Mucosa of descending colon (tissue), 3 donors: ENCODE measurements at places on chromosomes 12 and 14.

DNA sequence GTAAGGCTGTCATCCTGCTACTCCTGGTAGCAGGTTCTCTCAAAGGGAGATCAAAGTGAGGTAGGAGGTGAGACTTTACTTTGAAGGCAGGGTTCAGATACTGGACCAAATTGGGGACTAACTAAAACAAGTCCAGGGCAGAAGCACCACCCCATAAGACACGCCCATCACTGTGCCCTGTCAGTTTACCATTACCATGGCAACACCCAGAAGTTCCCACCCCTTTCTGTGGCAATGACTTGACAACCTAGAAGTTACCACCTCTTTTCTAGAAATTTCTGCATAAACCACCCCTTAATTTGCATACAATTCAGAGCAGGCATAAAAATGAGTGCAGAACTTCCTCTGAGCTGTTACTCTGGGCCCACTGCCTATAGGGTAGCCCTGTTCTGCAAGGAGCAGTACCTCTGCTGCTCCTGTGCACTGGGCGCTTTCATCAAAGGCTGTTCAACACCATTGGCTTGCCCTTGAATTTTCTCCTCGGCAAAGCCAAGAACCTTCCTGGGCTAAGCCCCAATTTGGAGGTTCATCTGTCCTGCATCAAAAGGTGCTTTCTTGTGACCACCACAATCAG is 64.8 kb upstream of the MAX start:
- DNase-seq = no peak

- no peak for DNase-seq
These were observed 380.9 kb upstream of the TMTC1 start for GRCh38 chr12:30164382-30165318.

DNA sequence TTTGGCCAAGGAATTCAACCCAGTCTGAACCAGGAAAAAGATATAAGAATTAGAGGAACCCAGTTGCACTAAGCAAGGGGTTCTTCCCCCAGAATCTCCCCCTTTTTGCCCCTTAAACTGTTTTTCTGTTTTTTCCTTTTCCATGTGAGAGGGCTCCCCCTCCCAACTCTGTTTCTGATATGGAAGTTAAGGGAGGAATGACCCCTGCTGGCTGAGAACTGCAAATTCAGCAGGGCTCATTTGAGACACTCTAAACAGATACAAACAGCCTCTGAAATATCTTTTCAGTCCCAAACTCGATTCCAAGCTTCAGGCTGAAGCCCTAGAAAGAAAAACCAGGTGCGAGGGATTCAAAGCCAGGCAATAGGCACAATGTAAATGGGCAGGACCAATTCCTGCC is 132.7 kb downstream of the SLC41A2 start:
- DNase-seq = no peak

- no peak for DNase-seq
These were observed 99.9 kb downstream of the PHETA1 start for GRCh38 chr12:111268738-111269572.

DNA sequence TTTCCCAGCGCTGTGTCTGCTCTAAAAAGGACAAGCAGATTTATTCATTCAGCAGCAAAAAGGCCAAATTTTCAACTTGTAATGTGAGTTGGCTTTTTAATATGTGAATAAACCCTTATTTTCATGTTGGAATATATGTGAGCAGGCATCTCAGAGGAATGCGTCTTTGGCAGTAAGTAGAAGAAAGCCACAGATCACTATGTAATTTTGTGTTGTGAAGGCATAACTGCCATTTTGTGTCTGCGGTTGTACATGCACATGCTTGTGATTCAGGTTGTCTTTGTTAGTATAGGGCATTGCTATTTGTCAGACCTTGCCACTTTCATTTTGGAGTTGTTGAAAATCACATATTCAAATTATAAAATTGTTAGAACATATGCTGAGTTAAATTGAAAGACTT is 398.8 kb upstream of the RGS6 start:
- DNase-seq = no peak

GRCh38 chr12:107200394-107200793 is 107.0 kb upstream of the CRY1 start:
- DNase-seq = no peak

- DNase-seq = no peak
These were observed 45.4 kb upstream of the USP15 start for GRCh38 chr12:62214846-62215245.

DNA sequence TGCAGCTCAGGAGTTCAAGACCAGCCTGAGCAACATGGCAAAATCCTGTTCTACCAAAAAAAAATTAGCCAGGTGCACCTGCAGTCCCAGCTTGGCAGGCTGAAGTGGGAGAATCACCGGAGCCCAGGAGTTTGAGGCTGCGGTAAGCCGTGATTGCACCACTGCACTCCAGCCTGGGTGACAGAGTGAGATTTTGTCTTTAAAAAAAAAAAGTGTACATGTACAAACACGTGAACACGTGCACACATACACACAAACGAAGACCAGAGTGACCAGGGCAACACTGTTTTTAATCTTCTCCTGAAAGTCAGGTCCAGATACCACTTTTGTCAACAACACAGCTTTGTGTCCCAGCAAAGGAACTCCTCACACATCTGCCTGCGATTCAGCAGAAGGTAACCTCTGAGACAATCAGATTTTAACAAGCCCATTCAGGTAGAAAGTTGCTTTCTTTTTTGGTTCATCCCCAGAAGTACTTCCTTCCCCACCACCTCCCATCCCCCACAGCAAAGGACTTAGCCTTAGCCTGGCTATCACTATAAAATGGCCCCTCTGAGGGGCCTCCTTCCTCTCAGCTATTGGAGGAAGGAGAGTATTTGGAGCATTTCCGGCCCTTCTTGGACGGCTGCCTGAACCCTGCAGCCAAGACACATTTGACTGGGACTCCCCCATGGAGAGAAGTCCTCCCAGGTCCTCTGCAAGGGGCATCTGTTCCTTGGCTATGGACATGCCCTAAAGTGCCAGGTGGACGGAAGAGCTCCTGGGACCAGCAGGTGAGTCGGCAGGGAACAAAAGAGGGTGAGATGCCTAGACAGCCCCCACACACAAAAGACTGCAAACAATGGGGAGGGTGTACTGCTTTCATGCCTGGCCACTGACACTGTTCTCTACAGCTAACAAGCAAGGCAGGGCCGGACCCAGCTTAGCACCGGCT is 9.8 kb downstream of the CTDSP2 start:
- DNase-seq = peak; percentile 76

- no peak for DNase-seq
These were observed 9.7 kb downstream of the CKAP4 start for GRCh38 chr12:106238146-106238545.

- DNase-seq = no peak
These were observed 906 bp downstream of the LARP4 start for GRCh38 chr12:50401500-50402081.
